ENCODE measurements at places on chromosomes 7 and 10. TPM values are rescaled to one million over a fixed set of nuclear protein-coding genes. Genes with fewer than 3 reads are reported as not detected.

- peak; percentile 94 for DNase-seq
Observed at GRCh38 chr10:73076360-73077183, 20.1 kb downstream of the P4HA1 start.

The POLR2J2 gene
- 2.7 TPM for polyA plus RNA-seq

The BLOC1S2 gene
- 25.4 TPM for polyA plus RNA-seq

DNA sequence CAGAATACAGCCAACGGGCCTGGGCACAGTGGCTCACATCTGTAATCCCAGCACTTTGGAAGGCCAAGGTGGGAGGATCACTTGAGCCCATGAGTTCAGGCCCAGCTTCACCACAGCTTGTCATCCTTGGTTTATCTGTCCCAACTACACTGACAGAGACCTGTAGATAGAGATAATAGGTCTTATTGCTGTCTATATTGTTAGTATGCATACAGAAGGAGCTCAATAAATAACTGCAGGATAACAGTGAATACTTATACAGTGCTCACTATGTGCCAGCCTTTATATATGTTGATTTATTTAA is 1.3 kb downstream of the CNPY4 start:
- no peak for DNase-seq

The GDF2 gene
- polyA plus RNA-seq, result not detected

The CRYGN gene
- not detected for polyA plus RNA-seq

The CYP17A1 gene
- 1.1 TPM for polyA plus RNA-seq

The ZNF746 gene
- polyA plus RNA-seq, result 9.7 TPM

GRCh38 chr10:12547301-12547771 is 198.0 kb downstream of the CAMK1D start:
- no peak for DNase-seq
